ENCODE measurements at places on chromosomes 3 and 15.

- DNase-seq: no peak
Observed at GRCh38 chr3:127688416-127689265, 15.9 kb downstream of the ABTB1 start.

- no peak for DNase-seq
Observed at GRCh38 chr3:42710323-42711021, 7.9 kb upstream of the HHATL start.

- DNase-seq: no peak
Observed at GRCh38 chr3:37435572-37435971, 261.2 kb upstream of the LRRFIP2 start.

DNA sequence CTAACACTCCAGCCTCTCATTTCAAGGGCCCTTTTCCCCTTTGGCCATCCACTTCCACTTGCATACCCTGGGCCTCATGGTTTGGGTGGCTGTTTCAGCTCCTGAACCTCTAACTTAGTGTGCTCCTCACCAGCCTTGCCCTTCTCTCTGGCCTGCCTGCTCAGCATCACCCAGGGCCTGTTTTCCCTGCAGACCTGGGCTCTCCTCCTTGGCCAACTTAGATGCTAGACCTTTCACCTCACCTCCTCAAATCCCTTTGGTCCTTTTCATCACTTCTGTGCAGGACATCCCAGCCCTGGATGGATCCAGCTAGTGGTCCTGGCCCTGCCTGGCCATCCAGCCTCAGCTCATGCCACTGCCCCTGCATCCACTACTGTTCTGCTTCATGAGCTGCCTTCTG lies 95.4 kb downstream of the CACNA1D start:
- DNase-seq: no peak

GRCh38 chr15:48681353-48681752 lies 35.8 kb upstream of the FBN1 start:
- no peak for DNase-seq

- no peak for DNase-seq
Observed at GRCh38 chr3:125683067-125683829, 88.0 kb upstream of the OSBPL11 start.

GRCh38 chr3:71785532-71786216 lies 726 bp upstream of the PROK2 start:
- DNase-seq: no peak

- no peak for DNase-seq
Observed at GRCh38 chr3:100591411-100591810, 18.0 kb upstream of the ADGRG7 start.

DNA sequence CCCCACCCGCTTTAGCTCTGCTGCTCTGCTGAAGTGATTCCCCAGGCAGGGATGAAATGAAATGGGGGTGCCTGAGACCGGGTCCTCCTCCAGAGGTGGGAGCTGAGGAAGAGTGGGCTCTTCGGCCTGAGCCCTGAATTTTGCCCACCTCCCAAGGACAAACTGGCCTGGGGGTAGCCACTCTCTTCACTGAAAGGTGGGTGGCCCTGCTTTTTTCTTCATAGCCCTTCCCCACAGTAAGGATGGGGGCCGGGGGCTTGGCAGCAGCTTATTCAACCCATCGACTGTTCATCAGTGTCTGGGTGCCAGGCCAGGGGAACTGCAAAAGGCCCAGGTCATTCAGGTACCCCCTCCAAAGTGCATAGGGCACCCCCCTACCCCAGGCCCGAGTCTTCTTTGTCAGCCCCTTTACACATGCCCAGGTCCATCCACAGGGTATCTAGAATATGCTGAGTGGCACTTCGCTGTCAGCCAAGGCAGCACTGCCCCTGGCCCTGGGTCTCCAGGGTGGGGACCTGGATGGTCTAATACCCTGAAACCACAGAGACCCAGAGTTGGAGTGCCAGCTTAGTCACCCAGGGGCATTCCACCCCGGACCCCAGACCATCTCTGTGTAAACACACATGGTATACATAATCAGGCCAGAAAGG lies 7.9 kb downstream of the SCN5A start:
- DNase-seq: no peak

GRCh38 chr3:16917980-16918682 lies 33.4 kb downstream of the PLCL2 start:
- no peak for DNase-seq

- DNase-seq: no peak
Observed at GRCh38 chr15:62483814-62484213, 318.7 kb upstream of the C2CD4B start.

GRCh38 chr3:3117651-3118050 lies 7.5 kb upstream of the IL5RA start:
- no peak for DNase-seq

DNA sequence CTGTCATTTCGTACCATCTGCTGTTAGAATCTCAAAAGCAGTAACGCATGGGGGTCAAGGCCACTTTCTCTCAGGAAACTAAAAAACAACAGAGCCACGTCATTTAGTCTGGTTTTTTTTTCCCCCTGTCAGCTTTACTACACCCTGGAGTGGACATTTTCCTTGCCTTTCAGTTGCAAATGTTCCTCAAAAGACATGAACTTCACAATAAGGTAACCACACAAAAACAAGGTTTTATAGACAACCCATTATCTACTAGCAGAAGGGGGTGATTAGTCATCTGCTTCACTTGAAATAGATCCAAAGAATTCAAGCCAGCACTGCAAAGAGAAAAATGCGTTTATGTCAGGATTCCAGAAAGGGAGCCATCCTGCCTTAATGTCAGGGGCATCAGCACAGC lies 171.8 kb upstream of the CDIN1 start:
- no peak for DNase-seq

- DNase-seq: no peak
Observed at GRCh38 chr3:172150913-172151650, 111.7 kb downstream of the FNDC3B start.

DNA sequence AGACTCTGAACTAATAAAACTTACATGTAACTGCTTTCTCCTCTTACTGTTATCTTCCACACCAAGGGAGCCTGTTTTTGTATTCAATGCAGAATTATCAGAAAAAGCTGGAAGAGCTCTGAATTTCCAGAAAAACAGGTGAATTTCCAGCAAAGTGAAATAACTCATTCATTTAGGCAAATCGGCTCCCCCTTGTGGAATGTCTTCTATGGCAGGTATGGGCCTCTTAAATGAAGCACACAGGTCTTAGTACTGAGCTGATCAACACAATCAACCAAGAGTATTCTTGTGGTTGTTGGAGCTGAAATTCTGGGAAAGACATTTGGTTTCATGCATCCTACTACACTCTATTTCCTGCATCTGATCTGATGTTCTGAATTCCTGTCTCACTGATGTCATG lies 31.0 kb upstream of the PTPRG start:
- no peak for DNase-seq

- peak; percentile 22 for DNase-seq
Observed at GRCh38 chr15:31392761-31393401, 66.2 kb downstream of the KLF13 start.

- DNase-seq: no peak
Observed at GRCh38 chr3:149325581-149325980, 7.9 kb downstream of the TM4SF18 start.

DNA sequence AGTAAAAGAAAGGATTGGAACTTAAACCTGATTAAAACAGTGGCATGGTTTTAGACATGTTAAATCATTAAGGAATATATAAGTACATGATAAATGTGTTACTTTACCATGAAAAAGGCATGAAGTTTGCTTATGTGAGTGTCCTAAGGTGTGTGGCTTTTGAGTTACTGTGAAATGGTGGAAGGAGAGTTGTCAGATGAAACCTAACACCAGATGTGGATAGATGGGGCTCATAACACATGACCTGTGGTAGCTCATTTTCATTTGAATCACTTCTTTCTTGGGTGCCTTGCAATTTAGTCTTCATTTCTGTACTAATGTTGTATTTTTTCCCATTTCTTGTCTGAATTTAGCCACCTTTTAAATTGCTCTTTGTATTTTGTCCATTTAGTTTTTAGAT lies 13.0 kb downstream of the MEF2A start:
- no peak for DNase-seq

GRCh38 chr3:32193101-32193500 lies 45.4 kb upstream of the CMTM8 start:
- no peak for DNase-seq

GRCh38 chr3:28726840-28727239 lies 378.2 kb upstream of the AZI2 start:
- peak; percentile 29 for DNase-seq

DNA sequence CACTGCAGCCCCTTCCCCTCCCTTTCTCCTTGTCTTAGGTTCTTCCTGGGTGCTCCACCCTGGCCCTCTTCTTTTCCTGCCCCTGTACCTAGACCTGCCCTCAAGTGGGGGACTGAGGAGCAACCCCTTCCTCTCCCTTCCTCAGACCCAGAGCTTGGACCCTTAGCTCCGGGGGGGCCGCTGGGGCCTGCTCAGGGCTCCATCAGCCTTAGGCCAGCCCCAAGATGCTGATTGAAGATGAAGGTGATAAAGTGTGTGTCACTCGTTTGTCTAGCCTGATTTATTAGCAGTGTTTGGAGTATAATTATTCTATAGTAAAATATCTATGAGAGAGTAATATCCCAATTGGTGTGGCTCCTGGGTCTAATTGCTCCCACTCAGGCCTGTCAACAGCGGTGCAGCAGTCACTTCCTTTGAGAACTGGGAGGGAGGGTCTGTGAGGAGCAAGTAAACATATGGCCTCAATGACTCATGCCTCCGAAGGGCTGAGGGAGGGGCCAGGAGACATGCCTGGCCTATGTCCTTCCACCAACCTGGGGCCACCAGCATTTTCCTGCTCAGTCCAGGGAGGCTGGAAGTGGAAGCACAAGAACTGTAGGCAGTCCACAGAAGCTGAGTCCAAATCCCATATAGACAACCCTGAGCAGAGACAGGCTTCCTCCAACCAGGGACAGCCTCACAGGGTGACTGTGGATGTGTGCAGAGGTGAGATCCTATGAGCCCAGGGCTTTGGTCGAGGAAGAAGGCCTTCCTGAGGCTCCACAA lies 123.2 kb downstream of the DNAJB8 start:
- no peak for DNase-seq

GRCh38 chr3:166560253-166560652 lies 723.0 kb upstream of the BCHE start:
- no peak for DNase-seq

DNA sequence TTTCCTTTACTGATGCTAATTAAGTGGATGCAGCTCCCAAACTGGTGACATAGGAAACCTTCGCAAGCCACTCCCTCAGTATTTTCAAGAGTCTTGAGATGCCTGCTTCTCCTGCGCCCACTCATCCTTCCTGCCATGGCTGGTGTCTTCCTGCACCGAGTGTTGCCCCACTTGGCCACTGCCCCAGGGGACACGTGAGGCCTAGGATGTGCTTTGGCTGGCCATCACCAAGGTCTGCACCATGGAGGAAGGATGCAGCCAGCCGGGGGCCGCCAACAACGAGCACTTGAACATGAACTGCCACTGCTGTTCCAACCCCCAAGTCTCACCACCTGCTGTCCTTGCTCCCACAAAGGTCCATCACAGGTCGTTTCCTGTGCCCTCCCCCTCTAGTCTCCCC lies 34.1 kb downstream of the EPHB3 start:
- DNase-seq: no peak

DNA sequence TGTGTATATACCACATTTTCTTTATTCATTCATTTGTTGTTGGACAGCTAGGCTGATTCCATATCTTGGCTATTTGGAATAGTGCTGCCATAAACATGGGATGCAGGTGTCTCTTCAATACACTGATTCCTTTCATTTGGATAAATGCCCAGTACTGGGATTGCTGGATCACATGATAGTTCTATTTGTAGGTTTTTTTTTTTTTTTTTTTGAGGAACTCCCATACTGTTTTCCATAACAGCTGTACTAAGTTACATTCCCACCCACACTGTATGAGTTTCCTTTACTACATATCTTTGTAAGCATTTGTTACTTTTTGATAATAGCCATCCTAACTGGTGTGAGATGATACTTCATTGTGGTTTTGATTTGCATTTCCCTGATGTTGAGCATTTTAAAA lies 437.7 kb downstream of the DIPK2A start:
- no peak for DNase-seq

GRCh38 chr3:58563386-58564035 lies 13.7 kb downstream of the FAM107A start:
- no peak for DNase-seq

DNA sequence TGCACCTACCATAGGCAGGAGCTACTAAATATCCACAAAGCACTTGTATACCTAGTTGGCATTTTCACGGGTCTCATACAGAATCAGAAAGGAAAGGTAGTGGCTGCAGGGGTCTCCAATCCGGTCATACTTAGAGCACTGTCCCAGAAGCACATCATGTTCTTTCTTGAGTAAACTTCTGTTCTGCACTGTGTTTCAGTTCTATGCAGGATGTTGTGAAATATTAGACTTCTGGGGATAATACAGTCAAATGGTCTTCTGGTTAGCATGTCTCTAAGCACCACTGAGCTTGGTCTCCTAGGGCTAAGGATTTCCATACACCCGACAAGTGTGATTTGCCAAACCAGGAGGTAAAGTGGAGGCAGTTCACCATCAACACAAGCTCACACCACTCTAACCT lies 27.9 kb downstream of the MINDY4B start:
- DNase-seq: no peak

Data from activated CD4-positive, alpha-beta T cell treated with anti-CD3 and anti-CD28 coated beads for 48 hours (primary cell).